ENCODE measurements at places on chromosomes 5 and 9.

DNA sequence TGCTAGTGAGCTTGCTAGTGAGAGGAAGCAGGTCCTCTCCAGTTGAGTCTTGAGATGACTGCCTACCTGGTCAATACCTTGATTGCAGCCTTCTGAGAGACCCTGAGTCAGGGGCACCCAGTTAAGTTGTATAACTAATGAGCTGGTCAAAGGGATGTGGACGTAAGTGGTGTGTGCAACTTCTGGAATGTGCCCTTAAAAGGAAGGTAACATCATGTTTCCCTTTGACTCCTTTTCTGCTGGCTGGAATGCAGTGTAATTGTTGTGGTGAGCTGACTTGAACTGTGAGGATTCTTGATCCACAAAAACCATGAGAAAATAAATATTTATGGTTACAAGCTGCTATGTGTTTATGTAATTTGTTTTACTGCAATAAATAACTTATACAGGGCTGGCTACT is 2.4 kb upstream of the SNX2 start:
- no peak for DNase-seq

DNA sequence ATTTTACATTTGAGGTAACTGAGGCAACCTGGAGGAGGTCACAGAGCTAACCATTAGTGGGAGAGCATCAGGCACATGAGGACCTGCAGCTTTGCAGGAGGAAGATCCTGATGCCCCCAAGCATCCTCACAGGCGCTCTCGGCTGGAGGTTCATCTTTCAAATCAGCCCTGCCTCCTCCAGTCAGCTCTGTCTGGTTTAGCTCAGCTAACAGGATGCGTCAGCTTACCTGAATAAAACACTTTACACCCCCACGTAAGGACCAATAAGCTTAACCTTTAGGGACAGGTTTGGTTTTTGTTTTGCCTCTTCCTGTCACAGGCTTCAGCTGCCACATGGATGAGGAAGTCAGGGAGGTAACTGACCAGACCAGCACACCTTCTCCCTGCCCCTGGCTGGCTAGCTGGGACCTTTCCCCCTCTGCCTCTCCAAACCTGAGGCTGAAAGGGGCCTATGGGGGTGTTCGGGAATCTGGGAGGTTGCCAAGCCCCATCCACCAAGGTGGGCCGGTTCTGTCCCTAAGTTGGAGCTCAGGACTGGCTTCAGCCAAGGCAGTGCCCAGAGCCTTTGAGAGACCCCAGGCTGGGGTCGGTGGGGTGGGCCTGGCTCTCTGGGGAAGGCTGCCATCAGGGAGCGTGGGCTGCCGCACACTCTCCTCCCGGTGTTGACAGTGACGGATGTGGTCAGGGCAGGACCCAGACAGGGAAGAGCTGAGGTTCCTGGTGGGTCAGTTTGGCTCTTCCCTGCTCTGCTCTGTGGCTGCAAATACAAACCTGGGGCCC is 20.0 kb upstream of the FCN1 start:
- no peak for DNase-seq

DNA sequence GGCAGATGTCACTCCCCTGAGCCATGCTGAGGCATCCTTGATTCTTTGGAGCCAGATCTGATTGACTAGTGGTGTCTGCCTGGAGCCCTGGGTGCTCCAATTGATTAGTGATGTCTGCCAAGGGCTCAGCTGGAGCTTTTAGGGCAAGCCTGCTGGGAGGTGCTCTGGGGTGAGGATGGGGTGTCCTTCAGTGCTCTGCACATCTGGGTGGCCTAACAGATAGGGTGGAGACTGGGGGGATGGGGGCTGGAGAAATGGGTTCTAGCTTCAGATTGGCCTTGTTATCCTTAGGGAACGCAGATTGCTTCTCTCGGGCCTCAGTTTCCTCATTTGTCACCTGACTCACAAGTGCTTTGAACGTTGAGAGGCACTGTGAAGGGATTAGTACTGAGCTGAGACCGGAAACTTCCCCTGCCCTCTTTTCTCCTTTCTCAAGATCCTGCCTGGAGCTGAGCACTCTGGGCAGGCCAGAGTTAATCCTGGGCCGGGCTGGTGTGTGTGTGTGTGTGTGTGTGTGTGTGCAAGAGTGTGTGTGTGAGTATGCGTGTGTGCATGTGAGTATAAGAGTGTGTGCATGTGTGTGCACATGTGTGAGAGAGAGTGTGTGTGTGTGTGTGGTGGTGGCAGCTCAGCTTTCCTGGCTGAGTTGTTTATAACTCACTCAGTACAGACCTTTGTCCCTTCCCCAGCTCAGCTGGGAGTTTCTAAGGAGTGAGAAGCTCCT is 5.6 kb upstream of the IER5L start:
- no peak for DNase-seq

GRCh38 chr9:131403493-131403773 is 9.5 kb downstream of the PRRC2B start:
- DNase-seq = no peak

GRCh38 chr5:172454358-172455086 is at the start of gene SH3PXD2B:
Gene SH3PXD2B, minus strand, starts transcription at chr5:172454525. Its CDS starts 173 bp downstream, at chr5:172454352.
- DNase-seq = no peak

- no peak for DNase-seq
These were observed 7.5 kb downstream of the SYK start for GRCh38 chr9:90808890-90809685.
